ENCODE measurements at places on chromosomes 5 and 9.

GRCh38 chr9:128565578-128565977 is 13.2 kb downstream of the SPTAN1 start:
- DNase-seq, result no peak

- no peak for DNase-seq
Measured at GRCh38 chr5:91176288-91177016, 206.7 kb downstream of the ARRDC3 start.

GRCh38 chr9:80794197-80794596 is 895.1 kb downstream of the TLE1 start:
- DNase-seq, result no peak

GRCh38 chr9:846852-847251 is 5.4 kb downstream of the DMRT1 start:
- DNase-seq, result no peak

GRCh38 chr5:76724871-76725270 is 8.9 kb downstream of the F2R start:
- no peak for DNase-seq

- no peak for DNase-seq
Measured at GRCh38 chr5:98904780-98905179, 24.0 kb downstream of the CHD1 start.

DNA sequence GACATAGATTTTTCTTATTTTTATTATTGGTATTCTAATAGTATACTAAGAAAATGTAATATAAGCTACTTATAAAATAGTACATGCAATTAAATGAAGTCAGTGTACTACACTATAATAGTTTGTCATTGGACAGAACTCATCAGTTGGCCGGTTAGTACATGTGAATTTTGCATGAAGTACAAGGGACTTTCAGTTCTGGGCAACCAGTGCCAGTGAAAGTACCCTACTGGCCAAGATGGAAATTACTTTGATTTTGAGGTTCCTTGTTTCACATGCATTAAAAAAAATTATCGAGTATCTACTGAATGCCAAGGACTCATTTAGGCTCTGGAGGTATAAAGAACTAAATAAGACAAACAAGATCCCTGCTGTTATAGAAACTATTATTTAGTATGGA is 213.4 kb upstream of the ELL2 start:
- peak; percentile 9 for DNase-seq

DNA sequence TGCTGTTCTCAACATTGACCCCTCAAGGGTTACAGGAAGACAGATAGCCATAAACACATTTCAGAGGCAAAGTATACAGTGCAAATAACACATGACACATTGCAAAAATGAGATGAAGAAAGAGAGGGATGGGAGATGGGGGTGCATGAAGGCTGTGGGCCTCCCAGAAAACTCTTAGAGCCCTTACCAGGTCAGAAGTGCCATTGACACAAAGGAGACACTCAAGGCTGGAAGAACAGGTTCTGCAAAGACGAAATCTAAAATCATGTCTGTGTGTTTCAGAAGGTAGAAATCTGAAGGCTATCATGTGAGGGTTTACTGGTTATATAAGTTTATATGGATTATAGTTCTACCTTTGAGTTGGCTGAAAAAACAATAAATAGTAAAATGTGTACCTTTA is 318.8 kb downstream of the BNC2 start:
- DNase-seq, result no peak

DNA sequence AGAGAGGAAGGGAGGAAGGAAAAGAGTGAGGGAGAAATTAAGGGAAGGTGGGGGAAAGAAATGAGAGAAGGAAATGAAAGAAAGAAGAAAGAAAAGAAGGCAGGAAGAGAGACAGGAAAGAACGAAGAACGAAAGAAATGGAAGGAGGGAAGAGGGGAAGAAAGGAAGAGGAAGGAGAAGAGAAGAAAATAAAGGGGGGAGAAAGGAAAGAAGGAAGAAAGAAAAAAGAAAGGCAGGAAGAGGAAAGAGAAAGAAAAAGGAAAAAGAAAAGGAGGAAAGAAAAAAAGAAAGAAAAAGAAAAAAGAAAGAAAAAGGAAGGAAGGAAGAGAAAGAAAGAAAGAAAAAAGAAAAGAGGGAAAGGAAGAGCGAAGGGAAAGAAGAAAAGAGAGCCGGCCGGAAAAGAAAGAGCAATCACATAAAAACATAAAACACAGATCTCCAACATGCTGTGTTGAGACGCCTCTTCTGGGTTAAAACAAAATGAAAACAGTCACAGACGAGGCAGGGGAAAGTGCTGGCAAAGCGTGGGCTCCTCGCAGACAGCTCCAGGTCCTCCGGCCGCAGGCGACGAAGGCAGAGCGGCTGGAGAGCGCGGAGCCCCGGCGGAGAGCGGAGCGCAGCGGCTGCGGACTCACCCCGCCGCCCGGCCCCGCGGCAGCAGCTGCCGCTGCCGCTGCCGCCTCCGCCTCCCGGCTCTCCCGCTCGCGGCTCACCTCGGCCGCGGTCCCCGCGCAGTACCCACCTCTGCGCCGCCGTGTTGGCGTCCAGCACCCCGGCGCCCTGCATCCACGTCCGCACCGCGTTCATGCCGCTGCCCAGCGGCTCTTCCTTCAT is 896 bp downstream of the EBF1 start:
- DNase-seq, result no peak

- no peak for DNase-seq
Measured at GRCh38 chr5:8012131-8012977, 143.4 kb downstream of the MTRR start.

DNA sequence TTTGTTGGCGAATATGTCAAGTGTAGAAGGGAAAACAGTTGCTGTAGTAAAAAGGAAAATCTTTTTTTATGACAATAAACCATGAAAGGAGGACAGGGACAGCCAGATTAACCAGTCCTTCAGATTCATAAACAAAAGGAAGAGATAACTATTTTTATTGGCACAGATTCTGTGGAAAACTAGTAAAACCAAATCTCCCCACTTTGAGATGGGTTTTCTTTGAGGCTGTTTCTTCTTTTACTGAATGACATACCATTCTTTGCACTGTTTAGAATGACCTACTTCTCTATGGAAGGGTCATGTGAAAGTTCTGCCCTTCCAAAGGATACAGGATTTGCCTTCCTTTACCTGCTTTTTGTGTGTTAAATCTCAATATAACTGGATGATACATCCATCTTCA is 13.7 kb downstream of the CAST start:
- DNase-seq, result no peak
